ENCODE measurements at places on chromosomes 13 and 19. TPM values are rescaled to one million over a fixed set of nuclear protein-coding genes. Genes with fewer than 3 reads are reported as not detected.

Gene ZNF83
- total RNA-seq = 16.2 TPM

GRCh38 chr13:28313579-28313978, 175.2 kb downstream of the PAN3 start:
- no peaks in the 10 kb centered on the region for H3K27me3 ChIP-seq
- H3K27ac ChIP-seq = no peak overlapping the region
- peaks cover 6% of the 10 kb centered on the region for H3K4me1 ChIP-seq
- H3K4me3 ChIP-seq = no peak overlapping the region

DNA sequence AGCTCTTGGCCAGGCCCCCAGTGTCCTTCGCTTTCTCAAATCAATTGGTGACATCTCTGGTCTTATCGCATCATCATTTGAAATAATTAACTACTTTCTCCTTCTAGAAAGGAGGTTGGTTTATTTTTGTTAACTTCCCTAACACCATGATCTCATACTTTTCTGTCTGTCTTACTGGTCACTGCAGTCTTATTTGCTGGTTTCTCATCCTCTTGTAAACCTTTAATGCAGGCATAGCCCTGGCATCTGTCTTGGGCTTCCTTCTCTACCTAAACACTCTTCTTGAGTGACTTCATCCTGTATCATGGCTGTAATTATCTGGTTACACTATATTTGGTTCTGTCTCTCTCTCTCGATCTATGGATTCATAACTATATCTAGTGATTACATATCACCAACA, 152.8 kb downstream of the CYSLTR2 start:
- no peak for DNase-seq
- H3K4me1 ChIP-seq = no peaks in the 10 kb centered on the region
- no peak overlapping the region for H3K4me3 ChIP-seq
- no peaks in the 10 kb centered on the region for H3K36me3 ChIP-seq

- DNase-seq = no peak
- H3K27me3 ChIP-seq = no peaks in the 10 kb centered on the region
- no peak overlapping the region for H3K27ac ChIP-seq
- H3K4me3 ChIP-seq = no peak overlapping the region
These were observed 437.4 kb upstream of the MIR17HG start for GRCh38 chr13:90910018-90910639.

Gene CARS2
- 53.5 TPM for total RNA-seq

Gene FCER2
- total RNA-seq = not detected

DNA sequence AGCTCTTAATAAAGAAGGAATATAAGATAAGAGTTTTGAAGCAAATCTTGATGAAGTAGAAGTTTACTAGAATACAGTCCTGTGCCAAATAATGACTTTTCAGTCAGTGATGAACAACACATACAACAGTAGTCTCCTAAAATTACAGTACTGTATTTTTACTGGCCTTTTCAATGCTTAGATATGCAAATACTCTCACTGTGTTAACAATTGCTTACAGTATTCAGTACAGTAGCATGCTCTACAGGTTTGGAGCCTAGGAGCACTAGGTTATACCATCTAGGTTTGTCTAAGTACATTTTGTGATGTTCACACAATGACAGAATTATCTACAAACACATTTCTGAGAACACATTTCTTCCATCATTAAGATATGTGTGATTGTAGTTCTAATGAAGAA, 316.7 kb upstream of the KLHL1 start:
- no peak overlapping the region for H3K4me3 ChIP-seq
- H3K27ac ChIP-seq = no peak overlapping the region
- H3K27me3 ChIP-seq = no peaks in the 10 kb centered on the region
- H3K4me1 ChIP-seq = no peaks in the 10 kb centered on the region
- DNase-seq = no peak

Gene ZNF534
- total RNA-seq = 0.20 TPM

DNA sequence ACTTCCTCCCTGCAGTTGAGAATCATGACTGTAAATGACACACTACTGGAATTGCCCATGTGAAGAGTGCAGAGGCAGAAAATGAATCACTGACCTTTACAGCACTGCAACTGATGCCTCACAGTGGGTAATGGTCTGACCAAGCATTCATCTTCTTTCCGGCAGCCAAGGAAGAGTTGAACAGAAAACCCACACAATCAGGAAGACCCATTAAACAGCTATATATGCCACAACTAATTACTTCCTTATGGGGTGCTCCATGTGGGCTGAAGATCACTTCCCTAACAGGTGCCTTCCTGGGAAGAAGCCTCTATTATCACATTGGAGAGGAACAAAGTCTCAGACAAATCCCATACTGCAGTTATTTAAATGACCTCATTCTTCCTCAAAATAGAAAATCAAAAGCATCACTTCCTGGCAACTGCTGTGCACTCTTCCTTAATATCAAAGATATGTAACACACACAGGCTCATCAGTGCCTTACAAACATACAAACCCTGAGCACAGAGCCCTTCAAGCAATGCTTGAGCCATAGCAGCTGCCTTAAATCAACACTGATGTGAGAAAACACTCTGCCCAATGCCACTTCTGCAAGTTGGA, 45.8 kb downstream of the RUBCNL start:
- H3K4me1 ChIP-seq = peaks cover 8% of the 10 kb centered on the region
- no peaks in the 10 kb centered on the region for H3K27me3 ChIP-seq
- DNase-seq = no peak

Gene TMEM150B
- 0.47 TPM for total RNA-seq
